ENCODE measurements at places on chromosomes 12 and 14.

DNA sequence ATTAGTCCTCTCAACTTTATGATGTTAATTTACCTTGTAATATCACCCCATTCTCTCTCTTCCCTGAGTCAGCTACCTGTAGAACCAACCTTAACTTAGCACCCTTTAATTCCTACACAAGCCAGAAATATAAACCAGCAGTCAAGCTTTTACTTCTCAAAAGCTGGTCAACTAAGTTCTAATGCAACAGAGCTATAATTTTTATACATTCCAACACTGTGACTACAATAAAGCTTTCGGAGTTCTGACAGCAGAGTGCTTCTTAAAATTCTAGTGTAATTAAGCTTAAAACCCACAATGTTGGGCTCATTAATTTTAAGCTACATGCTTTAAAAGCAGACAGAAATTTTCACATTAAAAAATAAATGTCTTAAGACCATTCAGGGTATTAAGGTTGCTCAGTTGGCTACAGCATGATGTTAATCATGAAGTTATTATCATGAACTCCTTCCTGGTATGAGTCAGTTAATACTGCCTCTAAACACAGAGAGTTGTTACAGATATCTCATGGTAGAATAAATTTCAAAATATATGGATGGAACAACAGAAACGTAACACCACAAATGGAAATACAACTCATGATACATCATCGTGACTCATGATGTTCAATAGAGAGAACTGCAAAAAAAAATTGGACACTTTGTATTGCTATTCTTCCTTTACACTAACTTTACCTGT is 126.7 kb downstream of the EPS8 start:
- DNase-seq, result no peak

DNA sequence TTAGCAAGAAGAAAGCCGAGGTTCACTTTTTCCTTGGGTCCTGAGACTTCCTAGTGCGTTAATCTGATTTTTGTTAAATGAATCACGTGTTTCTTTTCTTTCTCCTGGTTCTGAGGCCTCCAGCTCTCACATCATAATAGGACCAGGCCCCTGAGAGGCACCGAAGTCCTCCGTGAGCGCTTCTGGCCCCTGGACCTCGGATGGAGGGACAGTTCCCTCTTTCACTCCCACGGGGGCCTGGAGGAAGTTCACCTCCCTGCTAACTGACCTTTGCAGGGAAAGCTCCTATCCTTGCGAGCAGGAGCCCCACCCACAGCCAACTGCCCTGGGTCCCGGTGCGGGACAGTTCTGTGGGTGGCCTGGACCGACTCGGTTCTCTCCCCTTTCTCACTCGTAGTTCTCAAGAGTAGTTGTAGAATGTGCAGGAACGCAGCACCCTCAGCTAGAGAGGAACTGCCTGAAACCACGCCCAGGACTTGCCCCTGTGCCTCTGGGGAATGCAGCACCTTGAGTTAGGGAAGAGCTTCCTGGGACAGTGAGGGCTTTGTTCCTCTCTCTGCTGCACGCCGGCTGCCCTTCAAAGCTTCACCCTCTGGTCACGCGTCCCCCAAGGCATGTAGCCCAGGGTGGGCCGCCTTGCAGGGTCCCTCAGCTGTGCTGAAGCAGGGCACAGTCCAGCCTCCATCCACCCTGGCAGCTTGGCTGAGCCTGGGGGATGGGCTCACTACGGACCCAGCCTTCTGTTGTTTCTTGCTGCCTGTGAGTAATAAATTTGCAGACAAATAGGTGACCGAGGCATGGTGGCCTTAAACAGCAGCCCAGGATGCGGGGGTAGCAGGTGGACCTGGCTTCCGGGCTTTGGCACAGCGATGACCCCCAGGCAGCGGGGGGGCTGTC is 264.6 kb downstream of the ADGRD1 start:
- DNase-seq, result no peak

GRCh38 chr12:20863056-20863455 is 52.6 kb downstream of the SLCO1B3 start:
- no peak for DNase-seq

- no peak for DNase-seq
Observed at GRCh38 chr12:105928436-105928835, 210.3 kb downstream of the NUAK1 start.

- no peak for DNase-seq
Observed at GRCh38 chr12:116827432-116827831, 53.8 kb downstream of the HRK start.

- DNase-seq, result peak; percentile 65
Observed at GRCh38 chr12:131755305-131756113, 44.6 kb downstream of the SFSWAP start.

GRCh38 chr12:92928421-92928961 is 604 bp downstream of the EEA1 start:
- DNase-seq, result peak; percentile 61

All from NCI-H82 (cell line).